ENCODE measurements at places on chromosomes 11 and 22. TPM values are rescaled to one million over a fixed set of nuclear protein-coding genes. Genes with fewer than 3 reads are reported as not detected.

Gene FOSL1
- total RNA-seq = 23.6 TPM

Gene GAL3ST3
- not detected for total RNA-seq

Gene MYOD1
- total RNA-seq = not detected

Gene ESAM
- not detected for total RNA-seq

Gene BATF2
- total RNA-seq = 4.1 TPM

GRCh38 chr11:128553662-128554362 lies 33.5 kb downstream of the ETS1 start:
- peak; percentile 3 for DNase-seq

DNA sequence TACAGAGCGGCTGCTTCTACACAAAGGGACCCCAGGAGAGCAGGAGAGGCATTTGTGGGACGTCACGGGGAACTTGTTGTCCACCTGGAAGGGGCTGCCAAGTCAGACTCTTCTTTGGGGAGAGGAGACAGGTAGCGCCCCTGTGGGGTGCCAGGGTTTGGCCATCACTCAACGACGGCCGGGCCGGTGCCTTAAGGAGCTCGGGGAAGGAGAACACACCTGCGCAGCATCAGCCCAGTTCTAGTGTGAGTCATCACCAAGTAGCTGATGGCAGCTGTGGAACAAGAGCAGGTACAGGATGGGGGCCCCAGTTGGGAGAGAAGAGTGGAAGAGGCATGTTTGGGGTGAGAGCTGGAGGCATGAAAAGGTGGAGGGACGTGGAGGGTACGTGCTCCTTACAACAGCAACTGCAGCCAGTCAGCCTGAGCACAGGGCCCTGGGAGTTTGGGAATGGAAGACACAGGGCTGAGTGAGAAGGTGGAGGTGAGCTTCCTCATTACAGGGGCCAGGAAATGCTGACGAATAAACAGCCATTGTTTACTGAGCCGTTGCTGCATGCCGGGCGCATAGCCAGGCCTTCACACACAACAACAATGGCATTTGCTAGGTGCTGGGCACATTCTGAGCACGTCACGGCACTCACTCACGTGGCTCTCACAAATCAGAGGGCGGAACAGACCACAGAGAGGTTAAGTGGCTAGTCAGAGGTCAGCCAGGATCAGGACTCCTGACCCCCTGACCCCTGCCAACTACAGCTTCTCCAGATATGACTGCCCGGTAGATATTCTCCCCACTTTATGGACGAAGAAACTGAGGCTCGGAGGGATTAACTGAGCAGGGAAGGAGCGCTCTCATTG lies 29.1 kb upstream of the TP53I11 start:
- DNase-seq = peak; percentile 39

GRCh38 chr11:126060757-126061171 lies 1.9 kb downstream of the CDON start:
- DNase-seq = peak; percentile 66

DNA sequence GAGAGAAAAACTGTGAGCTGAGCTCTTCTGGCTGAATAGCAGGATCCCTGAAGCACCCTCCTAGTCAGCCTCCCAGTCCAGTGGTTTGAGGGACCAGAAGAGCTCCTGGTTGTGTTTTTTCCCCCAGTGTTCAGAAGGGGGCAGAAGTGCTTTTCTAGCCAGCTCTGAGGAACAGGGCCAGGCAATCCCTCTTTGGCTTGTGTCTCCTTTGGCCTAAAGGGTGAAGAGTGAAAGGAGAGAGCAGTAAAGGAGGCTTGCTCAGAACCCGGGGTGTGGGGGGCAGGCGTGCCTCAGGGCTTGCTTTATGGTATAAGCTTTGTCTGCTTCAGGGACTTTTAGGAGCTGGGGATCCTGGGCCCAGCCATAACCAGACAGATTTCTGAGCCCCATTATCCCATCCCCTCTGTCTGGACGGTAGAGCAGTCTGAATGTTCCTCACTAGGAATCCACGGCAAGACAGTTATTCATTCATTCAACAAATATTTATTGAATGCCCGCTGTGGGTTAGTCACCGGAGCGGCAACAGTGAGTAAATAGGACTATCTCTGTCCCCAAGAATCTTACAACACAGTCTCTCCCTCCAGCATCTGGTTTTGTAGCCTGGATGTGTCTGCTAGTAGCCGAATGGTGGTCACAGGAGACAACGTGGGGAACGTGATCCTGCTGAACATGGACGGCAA lies 14.5 kb downstream of the ACP2 start:
- DNase-seq = peak; percentile 75

- DNase-seq = no peak
These were observed 11.3 kb upstream of the KCNJ5 start for GRCh38 chr11:128879817-128880216.

GRCh38 chr11:135069890-135070289 lies 657.8 kb upstream of the B3GAT1 start:
- no peak for DNase-seq

DNA sequence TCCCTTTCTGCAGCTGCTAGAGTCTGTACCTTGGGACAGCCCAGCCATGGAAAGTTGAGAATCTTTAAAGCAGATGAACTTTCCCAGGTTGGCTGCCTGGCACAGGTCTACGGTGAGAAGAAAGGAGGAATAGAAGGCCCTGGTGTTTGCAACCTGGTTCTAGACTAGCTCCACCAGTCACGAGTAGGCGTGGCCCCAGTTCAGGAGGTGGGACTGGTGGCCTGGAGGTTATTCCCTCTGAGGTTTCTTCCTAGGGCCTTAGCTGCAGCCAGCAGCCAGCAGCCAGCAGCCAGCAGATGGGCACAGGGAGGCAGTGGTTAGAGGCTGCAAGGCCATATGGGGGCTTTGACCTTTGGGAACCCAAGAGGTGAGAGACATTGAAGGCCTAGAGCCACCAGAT lies 40.9 kb downstream of the PRDM11 start:
- no peak for DNase-seq

DNA sequence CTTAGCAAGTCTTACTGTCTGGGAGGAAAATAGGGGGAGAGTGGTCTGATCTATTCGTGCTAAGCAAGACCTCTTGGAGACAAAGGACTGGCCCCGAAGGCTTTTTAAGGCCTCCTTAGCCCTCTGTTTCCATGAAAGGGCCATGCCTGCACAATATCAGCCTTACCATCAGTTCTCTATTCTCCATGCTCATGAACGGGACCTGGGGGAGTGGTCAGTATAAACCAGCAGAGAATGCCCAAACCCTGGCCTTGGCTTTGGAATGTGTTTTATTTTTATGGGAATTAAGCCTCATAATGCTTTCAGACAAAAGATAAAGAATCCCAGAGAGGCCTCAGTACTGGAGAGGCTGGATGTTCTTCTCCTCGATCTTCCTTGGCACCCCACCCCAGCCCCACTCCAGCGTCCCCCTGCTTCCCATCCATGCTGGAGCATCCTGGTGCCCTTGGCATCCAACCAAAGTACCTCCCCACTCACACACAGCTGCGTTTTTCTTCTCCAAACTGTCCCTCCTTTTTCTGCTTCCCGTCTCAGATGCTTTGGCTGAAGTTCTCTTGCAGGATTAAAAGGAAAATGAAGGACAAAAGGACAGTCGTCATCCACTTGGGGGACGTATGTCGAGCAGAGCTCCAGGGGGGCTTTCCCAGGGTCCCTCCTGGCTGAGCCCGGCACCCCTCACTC lies 18.6 kb downstream of the FXYD6 start:
- no peak for DNase-seq

GRCh38 chr11:29190313-29190712 lies 826.5 kb downstream of the KCNA4 start:
- DNase-seq = no peak

DNA sequence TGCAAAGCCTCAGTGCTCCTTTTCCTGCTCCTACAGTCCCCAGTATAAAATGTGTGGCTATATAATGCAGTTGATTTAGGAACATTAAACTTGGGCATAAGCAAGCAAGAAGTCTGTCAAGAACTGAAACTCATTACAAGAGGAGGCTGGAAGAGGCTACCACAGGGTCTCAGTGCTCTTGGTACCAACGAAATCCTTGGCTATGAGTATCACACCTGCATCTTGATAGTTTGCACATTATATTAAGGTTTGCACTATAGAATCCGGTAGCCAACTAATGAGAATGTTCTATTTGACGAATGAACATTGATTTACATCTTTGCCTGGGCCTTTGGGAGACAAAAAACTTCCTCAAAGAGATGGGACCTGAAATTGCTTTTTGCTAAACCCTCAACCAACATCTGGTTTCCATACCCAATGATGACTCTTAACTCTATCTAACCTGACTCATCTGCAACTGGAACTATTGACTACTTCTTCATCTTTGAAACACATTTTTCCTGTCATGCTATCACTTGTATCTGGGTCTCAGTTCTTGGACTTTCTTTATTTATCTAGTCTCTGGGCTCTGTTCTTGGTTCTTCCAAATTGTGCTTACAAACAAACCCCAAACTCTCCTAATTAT lies 207.2 kb upstream of the CTSC start:
- DNase-seq = no peak

- DNase-seq = no peak
These were observed 22.3 kb downstream of the SPON1 start for GRCh38 chr11:13984616-13985450.
